ENCODE measurements at places on chromosomes 5 and 9. TPM values are rescaled to one million over a fixed set of nuclear protein-coding genes. Genes with fewer than 3 reads are reported as not detected.
A peak's percentile ranks its signal among the peaks of the same experiment; 100 is the strongest.

ANKRD18B gene
- total RNA-seq: 0.13 TPM

DNA sequence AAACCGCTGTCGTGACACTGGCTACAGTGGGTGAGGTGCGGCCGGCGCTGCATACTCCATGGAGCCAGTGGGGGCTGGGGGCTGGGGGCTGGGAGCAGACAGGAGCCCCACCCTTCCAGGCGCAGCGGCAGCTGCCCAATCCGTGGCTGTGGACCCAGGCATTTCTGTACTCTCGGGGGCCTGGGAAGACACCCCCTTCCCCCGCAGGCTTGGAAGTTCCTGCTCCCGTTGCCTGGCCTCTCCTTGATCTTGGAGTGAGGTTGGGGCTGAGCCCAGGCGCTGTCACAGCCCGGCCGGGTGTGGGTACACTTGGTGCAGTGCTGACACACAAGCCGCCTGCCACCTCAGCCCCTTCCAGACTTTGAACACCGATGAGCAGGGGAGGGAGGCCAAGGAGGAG lies 27.7 kb upstream of the GGTA1 start:
- no peak for DNase-seq

- DNase-seq: no peak
Observed at GRCh38 chr5:139431706-139432105, 7.6 kb downstream of the DNAJC18 start.

GRCh38 chr5:154198611-154199230 lies 8.2 kb downstream of the GALNT10 start:
- DNase-seq: peak; percentile 91

MORN5 gene
- total RNA-seq: not detected

- peak; percentile 47 for DNase-seq
Observed at GRCh38 chr9:77011973-77012821, 7.3 kb upstream of the FOXB2 start.

GRCh38 chr9:23644326-23644725 lies 181.7 kb downstream of the ELAVL2 start:
- DNase-seq: no peak

SURF2 gene
- 15.3 TPM for total RNA-seq

GRCh38 chr9:95282332-95282731 lies 35.2 kb downstream of the FANCC start:
- DNase-seq: no peak

DNA sequence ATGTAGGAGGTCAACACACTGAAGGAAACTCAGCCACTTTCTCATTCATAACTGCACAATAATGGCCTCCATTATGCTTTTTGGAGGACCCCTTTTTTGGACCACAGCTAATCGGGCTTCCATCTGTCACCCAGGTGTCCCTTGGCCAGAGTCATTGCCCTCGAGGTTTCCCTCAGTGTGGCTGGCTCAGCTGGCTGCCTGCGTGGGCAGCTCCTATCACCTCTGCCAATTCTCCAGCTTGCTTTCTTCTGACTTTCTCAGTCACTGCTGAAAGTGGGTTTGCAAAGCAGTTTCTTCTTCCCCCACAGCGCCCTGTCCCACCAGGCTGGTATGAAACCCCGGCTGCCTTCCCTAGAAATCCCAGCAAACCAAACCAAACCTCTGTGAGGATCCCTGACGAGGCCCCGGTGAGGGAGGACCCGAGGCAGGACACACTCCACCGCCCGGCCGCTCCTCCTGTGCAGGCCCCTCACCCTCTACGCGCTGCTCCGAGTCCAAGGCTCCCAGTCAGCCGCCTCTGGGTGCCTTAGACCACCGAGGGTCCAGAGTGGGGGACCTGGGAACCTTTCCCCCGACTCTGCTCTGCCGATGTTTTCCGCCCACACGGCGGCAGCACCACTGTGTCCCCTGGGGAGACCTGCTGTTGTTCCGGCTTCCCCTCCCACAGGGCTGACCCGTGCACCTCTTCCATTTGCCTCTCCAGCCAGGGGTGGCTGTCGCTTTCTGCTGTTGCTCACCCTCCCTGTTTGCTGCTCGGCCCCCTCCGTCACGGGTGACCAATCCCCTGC lies 109.5 kb downstream of the TENT4A start:
- DNase-seq: no peak

DNA sequence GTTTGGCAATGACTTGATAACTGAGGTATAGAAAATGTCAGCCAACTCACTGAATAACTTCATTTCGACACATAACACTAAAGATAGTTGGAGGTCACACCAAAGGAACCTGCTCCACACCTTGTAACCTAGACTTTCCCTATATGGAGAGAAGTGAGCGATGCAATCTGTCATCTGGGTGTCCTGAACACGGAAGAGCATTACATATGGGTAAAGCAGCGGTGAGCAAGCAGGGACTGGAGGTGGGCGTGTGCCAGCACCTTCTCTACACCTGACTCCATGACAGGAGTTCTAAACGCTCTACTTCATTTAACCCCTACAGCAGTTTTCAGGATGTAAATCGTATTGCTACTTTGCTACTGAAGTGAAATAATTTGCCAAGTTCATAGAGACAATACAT lies 152.8 kb downstream of the SLC12A2 start:
- no peak for DNase-seq

GRCh38 chr9:121708768-121709488 lies 57.5 kb downstream of the DAB2IP start:
- no peak for DNase-seq

DNA sequence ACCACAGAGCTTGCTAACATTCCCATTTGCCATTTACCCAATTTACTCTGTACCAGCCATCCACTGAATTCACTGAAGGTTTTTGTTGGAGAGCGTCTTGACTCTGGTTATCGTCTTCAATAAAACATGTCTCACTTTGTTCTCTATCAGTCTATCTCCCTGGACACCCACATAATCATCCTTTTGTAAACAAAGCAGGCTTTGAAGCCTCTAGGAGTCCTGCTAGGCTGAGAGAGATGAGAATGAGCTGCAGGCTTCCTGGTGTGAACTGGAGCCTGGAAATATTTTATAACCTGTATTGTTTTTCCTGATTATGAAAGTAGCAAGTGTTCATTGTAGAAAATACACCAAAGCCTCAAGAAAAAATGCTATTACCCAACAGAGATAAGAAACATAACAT lies 140.6 kb upstream of the ZNF366 start:
- no peak for DNase-seq

GRCh38 chr5:159628703-159629102 lies 287.6 kb upstream of the ADRA1B start:
- no peak for DNase-seq
